NCI-H1092 (cell line): ENCODE measurements at places on chromosomes 3 and 15.

GRCh38 chr15:96276438-96277210 lies 53.9 kb upstream of the NR2F2 start:
- no peak for DNase-seq

DNA sequence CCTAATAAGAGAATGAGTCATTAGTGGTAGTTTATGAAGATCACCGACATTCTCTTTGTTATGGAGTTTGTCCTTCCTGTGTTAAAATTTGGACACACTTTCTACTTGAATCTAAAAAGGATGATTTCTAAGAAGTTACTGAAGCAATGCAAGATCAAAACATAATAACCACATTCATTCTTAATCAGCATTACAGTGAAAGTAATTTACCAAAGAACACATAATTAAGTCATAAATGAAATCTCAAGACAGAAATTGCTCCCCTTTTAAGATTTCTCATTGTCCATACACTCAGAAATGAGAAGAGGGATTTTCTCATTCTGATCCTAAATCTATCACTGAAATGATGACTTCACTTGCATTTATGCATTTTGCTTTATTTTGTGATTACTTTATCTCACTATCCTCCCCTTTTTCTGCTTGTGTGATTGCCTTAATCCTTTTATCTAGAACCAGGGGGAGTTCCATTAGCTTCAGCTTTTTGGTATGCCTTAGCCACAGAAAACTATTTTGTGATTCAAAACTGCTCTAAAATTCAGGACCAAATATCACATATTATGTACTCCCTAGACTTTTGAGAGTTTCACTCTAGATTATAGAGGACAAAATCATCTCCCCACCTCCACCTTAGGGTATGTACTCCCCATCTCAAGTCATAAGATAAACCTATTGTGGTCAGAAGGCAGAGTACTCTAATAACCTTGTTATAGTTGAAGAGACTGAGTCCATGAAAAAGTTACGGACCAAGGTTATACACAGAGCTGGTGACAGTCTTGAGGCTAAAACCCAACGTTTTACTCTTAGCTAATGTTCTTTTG lies 817.6 kb upstream of the CFAP20DC start:
- no peak for DNase-seq

- no peak for DNase-seq
Observed at GRCh38 chr3:31014317-31015040, 120.0 kb upstream of the GADL1 start.

DNA sequence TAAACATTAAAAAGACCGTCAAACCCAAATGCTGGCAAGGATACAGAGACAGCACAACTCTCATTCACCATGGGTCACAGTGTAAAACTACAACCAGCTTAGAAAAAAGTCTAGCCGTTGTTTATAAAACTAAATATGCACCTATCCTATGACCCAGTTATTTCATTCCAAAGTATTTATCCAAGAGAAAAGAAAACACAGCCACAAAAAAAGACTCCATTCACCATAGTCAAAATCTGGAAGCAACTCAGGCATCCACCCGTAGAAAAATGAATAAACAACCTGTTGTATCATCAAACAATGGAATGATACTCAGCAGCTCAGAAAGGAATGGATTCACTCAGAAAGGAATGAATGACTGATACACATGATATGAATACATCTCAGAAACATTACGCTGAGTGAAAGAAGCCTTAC lies 28.6 kb downstream of the PLD1 start:
- DNase-seq, result no peak

DNA sequence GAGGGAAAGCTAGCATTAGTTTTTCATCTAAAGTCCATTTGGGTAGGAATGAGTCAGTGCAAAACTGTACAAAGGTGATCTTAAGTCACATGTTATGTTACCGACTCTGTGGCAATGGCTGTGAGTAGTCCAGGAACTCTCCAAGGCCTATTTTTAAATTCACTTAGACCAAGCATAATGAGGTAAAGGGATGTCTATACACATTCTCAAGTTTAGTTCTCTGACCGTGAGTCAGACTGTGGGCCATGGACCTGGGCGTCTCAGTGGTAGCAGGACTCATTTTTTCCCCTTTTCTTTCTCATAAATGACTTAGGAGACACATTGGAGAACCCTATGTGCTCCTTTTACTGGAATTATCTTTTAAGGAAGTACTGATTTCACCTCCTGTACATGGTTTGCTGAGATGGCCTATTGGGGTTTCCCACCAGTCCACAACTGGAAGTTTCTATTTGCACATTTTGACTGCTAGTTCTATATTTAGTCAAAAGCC lies 488.7 kb upstream of the TPRG1 start:
- no peak for DNase-seq

DNA sequence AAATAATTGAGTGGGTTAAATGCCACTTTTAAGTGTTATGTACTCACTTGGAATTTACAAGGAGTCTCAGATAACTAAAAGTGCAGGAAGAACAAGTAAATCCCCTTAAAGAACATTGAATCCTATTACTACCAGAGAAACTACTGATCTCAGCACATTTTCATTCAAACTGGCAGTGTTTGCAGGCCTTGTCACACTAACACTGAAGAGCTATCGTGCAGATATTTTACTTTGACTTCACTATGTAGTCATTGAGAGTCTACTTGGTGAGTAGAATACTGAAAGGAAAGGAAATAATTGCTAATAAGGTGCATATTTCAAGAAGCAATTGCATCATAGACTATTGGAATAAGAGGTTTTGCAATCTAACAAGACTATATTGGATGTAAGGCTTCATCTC lies 721.4 kb upstream of the CBLB start:
- no peak for DNase-seq

DNA sequence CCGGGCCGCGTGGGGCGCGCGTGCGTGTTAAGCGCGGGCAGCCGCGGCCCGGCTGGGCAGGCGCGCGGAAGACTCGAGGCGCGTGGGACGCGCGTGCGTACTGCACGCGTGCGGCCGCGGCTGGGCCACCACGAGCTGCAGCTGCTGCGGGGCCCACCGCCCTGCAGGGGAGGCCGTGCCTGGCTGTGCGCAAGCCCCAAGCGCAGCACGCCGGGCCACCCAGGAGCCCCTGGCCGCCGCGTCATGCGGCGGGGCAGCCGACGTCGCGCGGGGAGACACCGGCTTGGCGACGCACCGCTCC lies 590 bp upstream of the TRIM71 start:
- DNase-seq, result no peak

DNA sequence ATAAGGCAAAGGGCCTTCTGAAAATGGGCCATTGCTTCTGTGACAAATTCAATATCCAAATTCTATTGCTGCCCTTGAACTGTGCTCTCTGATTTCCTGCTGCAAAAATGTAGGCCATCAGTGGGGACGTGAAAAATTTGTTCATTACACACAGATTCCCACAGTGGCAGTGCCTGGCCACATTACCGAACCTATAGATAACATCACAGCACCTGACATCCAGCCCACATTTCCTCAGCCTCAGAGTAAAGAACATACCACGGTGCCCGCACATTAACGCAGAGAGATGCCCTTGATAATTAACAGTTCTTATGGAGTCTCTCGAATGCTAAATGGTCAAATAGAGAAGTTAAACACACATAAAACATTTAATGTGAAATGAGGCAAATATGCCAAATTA lies 931.6 kb upstream of the CFAP20DC start:
- DNase-seq, result no peak

DNA sequence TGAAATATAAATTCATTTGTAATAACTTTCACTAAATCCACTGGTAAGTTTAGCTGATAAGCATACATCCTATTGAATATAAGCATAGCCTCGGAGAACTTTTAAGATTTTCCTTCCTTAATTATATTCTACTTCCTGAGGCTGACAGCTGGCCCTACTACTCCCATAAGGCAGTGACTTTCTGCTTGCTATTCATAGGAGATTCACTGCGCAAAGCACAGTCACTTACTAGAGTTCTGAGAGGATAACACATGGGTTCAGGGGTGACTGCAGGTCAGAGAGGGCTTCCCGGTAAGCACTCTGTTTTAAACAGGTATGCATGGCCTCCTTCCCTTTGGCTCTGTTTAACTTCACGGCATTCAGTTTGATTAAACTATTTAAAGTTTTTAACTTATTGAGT lies 75.8 kb downstream of the FAIM start:
- DNase-seq, result no peak

DNA sequence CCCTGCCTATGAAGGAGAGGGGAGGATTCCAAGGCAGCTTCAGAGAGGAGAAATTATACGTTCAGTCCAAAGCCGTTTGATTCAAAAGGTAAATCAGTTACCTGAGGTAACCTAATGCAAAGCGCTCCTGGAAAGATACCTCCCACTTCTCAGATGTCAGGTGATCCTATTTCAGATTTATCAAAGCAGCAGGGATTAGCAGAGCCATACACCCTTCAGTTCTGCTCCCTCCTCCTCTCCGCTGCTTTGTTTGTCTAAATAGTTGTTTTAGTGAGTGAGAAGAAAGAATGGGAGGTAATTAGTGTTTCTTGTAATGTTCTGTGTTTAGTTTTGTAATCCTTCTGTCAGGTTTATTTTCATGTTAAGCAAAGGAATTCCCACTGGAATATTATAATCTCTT lies 81.1 kb downstream of the SOX14 start:
- DNase-seq, result no peak

- no peak for DNase-seq
Observed at GRCh38 chr3:54756330-54756731, 171.5 kb downstream of the LRTM1 start.

- no peak for DNase-seq
Observed at GRCh38 chr15:56523521-56523920, 58.6 kb upstream of the MNS1 start.

DNA sequence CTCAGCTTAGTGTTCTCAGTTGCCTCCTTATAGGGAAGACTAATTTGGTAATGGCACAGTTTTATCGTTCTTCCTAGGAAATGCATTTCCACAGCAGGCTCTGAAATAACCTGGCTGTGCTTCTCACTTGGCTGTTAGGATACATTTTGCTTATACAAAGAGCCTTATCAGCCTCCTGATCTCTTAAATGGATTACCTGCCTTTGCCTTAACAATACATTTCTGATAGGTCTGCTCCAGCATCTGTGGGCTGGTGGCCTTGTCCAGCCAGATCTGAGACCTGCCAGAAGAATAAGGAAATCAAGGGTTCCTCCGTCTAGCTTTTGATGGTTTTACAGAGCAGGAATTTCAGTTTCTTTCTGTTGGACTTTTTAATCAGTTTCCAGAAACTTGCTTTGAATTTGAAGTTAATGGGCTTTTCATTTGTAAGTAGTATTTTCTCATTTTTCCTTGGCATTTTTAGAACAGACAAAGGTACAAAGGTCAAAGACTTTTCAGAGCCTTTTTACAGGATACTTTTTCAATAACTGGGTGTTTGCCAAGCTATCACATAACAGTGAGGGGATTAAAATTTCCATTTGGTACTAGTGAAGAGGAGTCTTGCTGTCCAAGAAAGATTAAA lies 116.3 kb downstream of the AKAP13 start:
- DNase-seq, result peak; percentile 28

- DNase-seq, result no peak
Observed at GRCh38 chr15:66287461-66288057, 5.8 kb upstream of the DIS3L start.

DNA sequence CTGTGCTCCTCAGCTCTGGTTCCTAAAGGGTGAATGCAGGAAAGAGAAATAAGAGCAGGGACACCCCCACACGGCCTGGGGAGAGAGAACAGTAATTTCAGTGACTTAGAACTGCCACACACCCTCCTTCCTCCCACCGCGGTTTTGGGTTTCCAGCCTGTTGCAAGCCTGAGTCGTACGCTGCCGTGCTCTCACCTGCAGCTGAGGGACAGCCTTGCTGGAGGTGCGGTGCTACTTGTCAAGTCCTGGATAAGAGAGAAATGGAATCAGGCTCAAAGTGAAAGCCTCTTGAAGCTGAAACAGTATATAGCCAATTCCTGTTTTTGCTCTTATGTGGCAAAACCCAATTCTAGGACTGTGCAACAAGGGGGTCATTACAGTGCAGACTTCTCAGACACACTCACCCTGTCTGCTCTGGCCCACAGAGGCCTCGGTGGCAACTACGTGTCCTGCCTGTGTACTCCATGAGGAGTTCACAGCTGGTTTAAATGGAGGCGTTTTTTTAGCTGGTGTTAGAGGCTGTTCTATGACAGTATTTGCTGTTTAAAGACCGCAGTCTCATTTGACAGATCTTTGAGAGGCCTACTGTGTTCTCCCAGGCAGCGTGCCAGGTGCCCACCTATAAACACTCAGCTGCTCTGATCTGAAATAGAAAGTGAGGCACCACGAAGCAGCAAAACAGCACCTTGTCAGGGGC lies 42.9 kb downstream of the TBC1D2B start:
- DNase-seq, result no peak

GRCh38 chr15:89090791-89091626 lies 2.8 kb downstream of the ABHD2 start:
- no peak for DNase-seq

DNA sequence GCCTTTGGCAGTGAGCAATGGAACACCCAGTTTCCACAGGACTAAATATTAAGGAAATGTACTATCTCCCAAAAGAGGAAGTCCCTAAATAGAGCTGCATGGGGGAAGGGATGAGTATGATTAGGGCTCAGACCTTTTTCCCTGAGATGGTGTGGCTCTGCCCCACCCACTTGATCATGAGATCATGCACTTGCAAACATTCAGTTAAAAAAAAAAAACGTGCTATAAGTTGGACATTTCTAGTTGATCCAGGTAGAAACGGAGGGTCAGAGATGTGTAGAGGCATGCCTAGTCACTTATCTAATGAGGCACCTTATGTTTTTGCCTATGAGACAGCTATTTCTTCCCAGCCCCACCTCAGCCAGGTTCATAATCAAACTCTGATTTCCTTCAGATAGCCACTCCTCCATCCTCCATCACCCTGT lies 24.5 kb upstream of the SSR3 start:
- DNase-seq, result no peak

- DNase-seq, result no peak
Observed at GRCh38 chr15:40899536-40900207, 5.4 kb downstream of the VPS18 start.

- DNase-seq, result no peak
Observed at GRCh38 chr3:123778991-123779622, 105.0 kb downstream of the MYLK start.

- no peak for DNase-seq
Observed at GRCh38 chr3:25725810-25726209, 57.4 kb downstream of the NGLY1 start.

- DNase-seq, result no peak
Observed at GRCh38 chr3:172659246-172660002, 51.4 kb downstream of the NCEH1 start.

GRCh38 chr3:18086078-18086477 lies 339.1 kb downstream of the SATB1 start:
- no peak for DNase-seq
